Fibroblast of the aortic adventitia (primary cell): ENCODE measurements at places on chromosomes 4 and X. TPM values are rescaled to one million over a fixed set of nuclear protein-coding genes. Genes with fewer than 3 reads are reported as not detected.

DNA sequence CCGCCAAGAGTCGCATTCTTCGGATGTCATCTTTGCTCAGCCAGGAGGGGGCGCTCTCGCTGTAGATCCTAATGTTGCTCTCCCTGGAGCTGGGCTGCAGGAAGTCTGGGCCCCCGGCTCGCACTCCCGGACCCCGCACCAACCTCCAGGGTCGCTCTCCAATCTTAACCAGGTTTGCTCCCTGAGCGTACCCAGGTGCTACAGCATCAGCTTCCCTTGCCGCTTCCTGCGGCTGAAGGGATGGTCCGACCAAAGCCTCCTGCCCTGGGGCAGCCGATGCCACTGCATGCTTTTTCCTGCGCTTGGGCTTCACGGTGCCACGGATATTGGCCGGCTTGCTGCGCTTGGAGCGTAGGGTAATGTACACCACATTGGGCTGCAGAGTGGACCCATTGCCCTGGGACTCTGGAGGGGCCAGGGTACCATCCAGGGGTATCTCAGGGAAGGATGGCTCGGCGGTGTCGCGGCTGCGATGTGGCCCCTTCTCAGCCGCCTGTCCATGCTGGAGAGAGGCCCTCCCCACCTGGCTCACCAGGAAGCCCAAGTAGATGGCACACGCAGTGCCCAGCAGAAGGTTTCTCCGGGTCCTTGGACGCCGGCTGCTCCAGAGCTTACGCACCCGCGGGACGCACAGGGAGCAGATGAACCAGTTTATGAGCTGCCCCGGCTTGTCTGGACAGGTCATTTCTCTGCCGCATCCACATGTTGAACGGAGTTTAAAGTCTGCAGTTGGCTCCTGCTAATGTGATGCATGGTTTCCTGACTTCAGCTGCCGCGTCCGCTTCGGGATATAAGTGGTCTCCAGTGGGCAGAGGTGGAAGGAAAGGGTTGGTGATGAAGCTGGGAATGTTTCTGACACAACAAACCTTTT, 1.9 kb downstream of the GASK1B start:
- peak; percentile 64 for DNase-seq

- DNase-seq: peak; percentile 90
These were observed 677 bp downstream of the PTPN13 start for GRCh38 chr4:86594559-86595425.

DNA sequence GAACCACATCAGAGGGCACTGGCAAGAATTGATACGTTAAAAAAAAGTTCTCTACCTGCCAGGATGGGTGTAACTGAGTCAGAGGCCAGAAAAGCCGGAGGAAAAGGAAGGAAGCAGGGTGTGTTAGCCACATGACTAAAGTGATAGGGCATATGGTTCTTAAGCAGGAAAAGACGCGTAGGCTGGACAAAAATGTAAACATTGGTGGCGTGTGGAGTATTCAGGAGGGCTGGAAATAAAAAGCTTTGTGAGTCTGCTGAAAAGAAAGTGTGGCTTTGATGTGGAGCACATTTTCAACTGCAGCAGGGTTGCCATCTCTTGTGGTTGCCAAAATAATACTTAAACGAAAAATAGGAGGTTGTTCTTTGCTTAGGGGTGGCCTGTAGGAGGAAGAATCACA, 186.5 kb upstream of the RPL34 start:
- peak; percentile 69 for DNase-seq

GRCh38 chrX:4909348-4909747, 1195.9 kb upstream of the PRKX start:
- no peak for DNase-seq

- DNase-seq: peak; percentile 1
These were observed 36.3 kb upstream of the GRPR start for GRCh38 chrX:16087076-16087475.

DNA sequence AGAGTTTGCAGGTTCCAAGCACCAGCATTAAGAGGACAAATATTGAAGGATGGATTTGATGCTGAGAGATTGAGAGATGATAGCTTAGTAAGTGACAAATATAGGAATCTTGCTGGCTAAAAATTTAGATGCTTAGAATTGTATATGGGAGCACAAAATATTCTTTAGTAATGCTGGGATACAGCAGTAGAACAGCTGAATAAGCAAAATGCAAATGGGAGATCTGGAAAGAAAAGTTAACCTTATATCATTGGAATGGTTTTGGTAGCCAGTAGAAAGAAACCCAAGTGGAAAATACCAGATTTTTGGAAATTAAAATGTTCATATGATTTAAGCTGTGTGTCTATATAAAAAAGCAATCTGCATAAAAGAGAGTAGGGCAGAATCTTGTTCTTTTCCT, 308.6 kb upstream of the CPEB2 start:
- no peak for DNase-seq

DNA sequence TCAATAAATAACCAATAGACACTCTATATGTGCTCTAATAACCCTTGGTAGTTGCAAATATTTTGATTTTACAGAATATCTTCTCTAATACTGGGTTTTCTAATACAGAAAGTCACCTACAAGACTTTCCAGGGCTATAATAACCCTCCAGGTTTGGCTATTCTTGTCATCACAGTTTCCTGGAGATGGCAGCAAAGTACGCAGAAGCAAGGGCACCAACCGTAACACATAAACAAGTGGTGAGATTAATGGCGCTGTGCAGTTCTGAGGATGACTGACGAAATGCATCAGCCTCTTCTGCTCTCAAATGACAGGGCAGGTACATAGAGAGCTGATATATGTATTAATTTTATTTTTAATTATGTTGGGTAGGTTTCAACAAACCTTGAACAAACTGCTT, 122.4 kb downstream of the C4orf33 start:
- peak; percentile 5 for DNase-seq

DNA sequence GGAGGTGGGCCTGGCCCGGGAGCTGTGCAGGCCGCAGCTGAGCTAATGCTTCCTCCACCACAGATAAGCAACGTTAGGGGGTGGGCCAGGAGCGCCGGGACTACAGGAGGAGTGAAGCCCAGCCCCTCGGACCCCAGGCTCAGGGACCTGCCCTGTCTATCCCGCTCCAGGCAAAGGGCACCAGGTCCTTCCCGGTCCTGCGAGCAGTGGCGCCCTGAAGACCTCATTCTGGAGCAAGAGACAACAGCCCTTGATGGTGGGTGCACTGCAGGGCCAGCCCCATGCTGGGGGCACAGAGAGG, 730 bp upstream of the TREX2 start:
- DNase-seq: no peak

DNA sequence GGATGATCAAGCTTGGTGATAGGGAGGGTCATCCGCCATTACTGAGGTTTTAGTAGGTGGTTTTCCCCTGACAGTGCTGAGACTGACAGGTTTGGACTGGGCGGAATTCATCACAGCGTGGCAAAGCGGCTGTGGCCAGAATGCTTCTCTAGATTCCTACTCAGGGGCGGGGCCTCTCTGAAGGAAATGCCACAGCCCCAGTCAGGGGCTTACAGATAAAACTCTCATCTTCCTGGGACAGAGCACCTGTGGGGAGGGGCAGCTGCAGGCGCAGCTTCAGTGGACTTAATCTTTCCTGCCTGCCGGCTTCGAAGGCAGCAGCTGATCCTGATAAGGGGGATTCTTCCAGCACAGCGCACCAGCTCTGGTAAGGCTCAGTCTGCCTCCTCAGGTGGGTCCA, 316.7 kb downstream of the RPA4 start:
- no peak for DNase-seq

GRCh38 chr4:159655547-159655946, 552.7 kb downstream of the RAPGEF2 start:
- DNase-seq: peak; percentile 4

GRCh38 chr4:40311811-40312346, 23.3 kb upstream of the CHRNA9 start:
- DNase-seq: no peak

GRCh38 chr4:73345399-73345975, 58.6 kb upstream of the ALB start:
- no peak for DNase-seq

- DNase-seq: peak; percentile 55
These were observed 105.6 kb upstream of the SMIM31 start for GRCh38 chr4:164648151-164648848.

DNA sequence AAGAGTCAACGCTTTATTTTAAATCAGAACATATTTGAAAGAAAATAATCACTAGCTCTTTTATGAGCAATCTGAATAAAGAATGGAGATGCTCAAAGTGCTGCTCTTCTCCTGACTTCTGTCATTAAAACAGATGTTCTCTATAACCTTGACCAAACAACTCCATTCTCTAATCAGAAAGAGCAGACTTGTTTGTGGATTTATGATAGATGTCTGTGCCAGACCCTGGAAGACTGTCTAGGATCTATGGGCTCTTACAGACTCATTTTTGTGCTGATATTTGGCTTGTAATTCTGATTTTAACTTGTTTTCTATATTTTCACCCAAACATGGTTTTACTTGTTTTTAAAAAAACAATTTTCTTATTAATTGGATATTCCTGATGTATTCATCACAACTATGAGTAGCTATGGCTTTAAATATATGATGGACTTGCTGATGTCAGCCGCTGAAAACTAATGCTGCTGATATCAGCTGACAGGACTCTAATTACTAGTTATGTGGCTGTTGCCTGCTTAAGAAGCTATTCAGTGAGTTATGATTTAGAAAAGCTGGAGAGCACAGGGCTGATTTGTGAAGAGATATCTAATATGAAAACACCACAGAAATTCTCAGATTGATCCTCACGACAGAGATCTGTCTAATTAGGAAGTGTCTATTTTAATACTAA, 31.6 kb upstream of the MAML3 start:
- DNase-seq: no peak

The UGT2B11 gene
- not detected in 2 replicates for total RNA-seq

The KLHL13 gene
- total RNA-seq: 0.82 and 7.2 TPM in 2 replicates

The NAA15 gene
- 46.5 and 51.4 TPM in 2 replicates for total RNA-seq

The MBNL3 gene
- 5.8 and 10.2 TPM in 2 replicates for total RNA-seq

The CT45A10 gene
- total RNA-seq: not detected in 2 replicates

The MAMLD1 gene
- 0.49 and 1.9 TPM in 2 replicates for total RNA-seq

The TASL gene
- total RNA-seq: not detected in 2 replicates

The SSX4B gene
- not detected in 2 replicates for total RNA-seq

The TMEM31 gene
- not detected in 2 replicates for total RNA-seq

The FAM47E gene
- 0.18 TPM in 1 of 2 replicates, not detected in the other for total RNA-seq

The NKX6-1 gene
- total RNA-seq: 0.18 TPM in 1 of 2 replicates, not detected in the other

The APBB2 gene
- 41.5 and 75.8 TPM in 2 replicates for total RNA-seq

The PPP1R2C gene
- not detected in 2 replicates for total RNA-seq

The RPL34 gene
- total RNA-seq: 1,226 and 1,235 TPM in 2 replicates

The F8A2 gene
- not detected in 2 replicates for total RNA-seq
